ENCODE measurements at places on chromosomes 12 and 14.

DNA sequence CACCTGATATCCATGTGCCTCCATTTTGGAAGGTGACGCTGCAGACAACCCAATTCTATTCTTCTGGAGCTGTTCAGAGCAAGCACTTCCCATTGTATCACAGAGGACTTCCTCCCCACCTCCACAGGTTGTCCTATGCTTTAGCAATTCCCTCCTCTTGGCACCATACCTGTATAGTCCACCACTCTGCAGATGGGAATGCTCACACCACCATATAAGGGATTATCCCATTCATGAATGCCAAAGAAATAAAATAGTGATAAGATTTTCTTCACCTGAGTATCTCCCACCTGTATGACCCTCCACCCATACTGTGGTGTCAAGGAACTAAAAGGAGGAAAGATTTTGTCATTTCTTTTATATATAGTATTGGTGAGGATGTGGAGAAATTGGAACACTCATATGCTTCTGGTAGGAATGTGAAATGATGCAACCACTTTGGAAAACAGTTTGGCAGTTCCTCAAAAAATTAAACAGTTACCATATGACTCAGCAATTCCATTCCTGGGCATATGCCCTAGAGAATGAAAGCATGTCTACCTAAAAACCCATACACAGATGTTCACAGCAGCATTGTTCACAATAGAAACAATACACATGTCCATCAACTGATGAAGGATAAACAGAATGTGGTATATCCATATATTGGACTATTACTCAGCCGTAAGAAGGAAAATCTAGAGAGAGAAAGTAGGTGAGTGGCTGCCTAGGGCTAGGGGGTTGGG, 75.2 kb downstream of the FIGNL2 start:
- no peak for DNase-seq

DNA sequence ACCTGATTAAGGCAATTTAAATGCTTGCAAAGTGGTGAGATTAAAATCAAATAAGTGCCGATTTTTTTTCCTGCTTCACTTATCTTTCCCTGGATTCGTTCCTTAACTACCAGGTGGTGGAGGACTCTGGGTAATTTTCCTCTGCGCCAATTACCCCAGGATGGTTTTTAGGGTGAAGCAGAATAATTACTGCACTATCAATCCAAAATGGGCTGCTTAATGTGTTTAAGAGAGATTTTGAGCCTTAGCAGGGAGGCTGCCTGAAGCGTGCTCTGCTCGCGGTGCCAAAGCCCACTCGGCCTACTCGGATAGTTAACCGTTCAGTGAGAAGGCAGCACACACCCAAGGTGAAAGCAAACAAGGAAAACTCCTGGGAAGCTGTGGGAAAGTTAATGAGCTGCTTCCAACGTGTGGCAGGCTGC, 274.9 kb upstream of the LMO3 start:
- no peak for DNase-seq

DNA sequence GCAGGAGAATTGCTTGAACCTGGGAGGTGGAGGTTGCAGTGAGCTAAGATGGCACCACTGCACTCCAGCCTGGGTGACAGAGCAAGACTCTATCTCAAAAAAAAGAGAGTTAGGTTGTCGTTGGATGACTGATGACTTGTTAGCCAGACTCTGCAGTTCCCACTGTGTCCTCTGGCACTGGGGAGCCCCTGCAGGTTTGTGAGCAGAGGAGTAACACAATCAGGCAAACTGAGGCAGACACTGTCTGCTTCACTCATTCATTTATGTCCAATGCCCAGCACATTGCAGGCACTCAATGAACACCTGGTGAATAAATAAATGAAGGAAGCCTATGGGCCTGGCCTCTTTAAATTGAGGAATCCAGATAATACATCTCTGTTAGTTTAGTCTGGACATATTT, 41.2 kb upstream of the BCL11B start:
- DNase-seq = no peak

- peak; percentile 30 for DNase-seq
Measured at GRCh38 chr14:25048170-25049016, 1.6 kb downstream of the STXBP6 start.

DNA sequence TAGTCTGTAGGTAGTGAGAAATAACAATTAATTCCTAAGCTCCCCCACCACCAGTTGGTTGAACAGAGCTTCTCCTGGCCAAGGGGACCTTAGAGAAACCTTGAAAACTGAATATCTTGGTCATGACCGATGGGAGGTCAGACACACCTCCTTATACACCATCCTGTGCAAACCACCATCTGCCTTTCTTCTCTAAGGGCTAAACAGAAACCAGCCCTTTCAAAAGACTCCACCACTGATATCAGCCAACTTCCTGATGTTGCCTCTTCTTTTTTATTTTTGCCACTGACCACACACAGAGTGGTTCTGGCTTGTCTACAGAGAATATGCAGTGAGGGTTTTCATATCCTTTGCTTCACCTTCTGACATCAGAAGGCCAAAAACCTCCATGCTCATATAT, 977.7 kb upstream of the SEL1L start:
- no peak for DNase-seq

DNA sequence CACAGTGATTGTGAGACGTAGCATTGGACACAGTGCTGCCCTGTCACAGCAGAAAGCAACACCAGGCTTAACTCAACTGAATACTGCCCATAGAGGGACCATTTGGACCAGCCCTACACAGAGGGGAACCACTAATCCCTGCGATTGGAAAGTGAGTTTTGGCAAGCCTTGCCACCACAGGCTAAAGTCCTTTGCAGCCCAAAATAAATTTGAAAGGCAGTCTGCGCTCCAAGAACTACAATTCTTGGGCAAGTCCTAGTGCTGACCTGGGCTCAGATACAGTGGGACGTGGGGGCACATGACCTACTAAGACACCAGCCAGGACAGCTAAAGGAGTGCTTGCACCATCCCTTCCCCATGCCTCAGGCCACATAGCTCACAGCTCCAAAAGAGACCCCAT, 331.4 kb upstream of the GARIN2 start:
- DNase-seq = no peak

DNA sequence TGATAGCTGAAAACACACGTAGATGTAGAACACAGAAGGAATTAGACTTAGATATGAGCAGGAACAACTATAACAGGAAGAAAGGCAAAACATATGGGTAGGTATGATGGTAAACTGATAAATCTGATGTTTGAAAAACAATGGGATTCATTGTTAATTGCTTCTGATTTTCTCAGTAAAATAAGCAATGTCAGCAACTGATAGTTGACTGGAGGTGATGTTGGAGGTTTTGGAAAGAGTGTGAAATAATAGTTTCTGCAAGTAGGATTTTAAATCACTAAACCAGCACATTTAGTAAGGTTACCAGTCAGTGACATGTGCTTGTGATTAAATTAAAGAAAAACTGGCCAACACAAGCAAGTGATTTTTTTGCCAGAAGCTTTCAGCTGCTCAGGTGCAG, 123.0 kb upstream of the CPNE8 start:
- no peak for DNase-seq

GRCh38 chr12:132311201-132311915, 18.0 kb downstream of the GALNT9 start:
- DNase-seq = no peak

DNA sequence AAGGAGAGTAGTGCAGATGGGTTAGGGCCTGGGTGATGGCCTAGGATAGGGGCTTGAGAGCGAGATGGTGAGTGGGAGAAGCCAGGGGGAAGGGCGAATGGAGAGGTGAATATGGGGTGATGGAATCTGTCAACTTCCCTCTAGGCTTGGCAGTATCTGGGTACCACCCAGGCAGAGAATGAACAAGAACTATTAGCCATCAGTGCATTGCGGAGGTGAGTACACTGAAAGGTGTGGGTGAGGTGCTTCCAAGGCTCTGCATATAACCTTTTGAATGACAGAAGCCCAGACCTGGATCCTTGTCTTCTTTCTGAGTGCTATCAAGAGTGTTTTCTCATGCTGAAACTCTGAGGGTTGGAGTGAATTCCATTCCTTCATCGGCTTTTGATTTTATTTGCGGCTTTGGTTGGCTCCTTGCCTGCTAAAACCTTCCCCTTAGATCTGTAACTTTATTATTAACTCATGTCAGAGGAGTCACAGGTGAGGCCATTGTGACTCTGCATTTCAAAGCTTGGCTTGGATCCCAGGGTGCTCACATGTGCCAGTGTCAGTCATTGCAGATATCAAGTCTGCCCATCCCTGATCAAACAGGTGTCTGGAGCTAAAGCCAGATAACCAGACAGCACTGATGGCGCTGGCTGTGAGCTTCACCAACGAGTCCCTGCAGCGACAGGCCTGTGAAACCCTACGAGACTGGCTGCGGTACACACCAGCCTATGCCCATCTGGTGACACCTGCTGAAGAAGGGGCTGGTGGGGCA, 18.6 kb downstream of the PEX5 start:
- no peak for DNase-seq

- no peak for DNase-seq
Measured at GRCh38 chr12:107179871-107180270, 86.5 kb upstream of the CRY1 start.

DNA sequence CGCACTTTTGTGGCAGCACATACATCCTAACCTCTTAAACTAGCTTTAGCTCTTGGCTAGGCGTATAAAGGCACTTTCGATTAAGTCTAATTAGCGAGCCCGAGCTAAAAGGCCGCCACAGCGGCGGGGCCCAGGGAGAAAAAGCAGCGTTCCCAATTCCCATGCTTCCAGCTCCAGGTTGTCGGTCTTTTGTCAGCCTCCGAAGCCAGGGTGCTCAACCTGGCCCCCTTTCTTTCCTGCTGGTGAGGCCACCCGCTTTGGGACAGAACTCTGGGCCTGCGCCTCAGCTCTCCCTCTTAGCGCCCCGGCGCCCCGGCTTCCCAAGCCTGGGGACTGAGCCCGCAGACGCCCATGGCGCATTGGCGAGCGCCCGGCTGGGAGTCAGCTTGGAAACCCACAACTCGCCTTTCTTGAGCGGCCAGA, 33.3 kb upstream of the TBX5 start:
- no peak for DNase-seq

DNA sequence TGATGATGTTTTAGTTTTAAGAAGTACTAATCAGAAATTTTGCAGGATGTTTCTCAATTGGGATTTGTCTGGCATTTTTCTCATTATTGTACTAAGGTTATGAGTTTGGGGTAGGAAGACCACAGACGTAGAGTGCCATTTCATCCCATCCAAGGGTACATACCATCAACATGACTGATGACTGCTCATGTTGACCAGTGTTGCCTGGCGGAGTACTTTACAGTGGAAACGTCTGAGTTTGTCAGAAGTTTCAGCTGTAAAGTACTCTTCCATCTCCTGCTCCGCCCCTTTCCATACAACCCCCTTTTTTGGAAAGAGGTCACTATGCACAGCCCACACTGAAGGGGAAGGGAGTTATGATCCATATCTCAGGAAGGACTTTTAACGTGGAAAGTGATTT, 74.2 kb downstream of the RCOR1 start:
- no peak for DNase-seq

GRCh38 chr14:103122947-103123633, at the start of gene TNFAIP2:
Gene TNFAIP2, plus strand, starts transcription at chr14:103123461. Its CDS starts 2,997 bp downstream, at chr14:103126458.
- DNase-seq = no peak

DNA sequence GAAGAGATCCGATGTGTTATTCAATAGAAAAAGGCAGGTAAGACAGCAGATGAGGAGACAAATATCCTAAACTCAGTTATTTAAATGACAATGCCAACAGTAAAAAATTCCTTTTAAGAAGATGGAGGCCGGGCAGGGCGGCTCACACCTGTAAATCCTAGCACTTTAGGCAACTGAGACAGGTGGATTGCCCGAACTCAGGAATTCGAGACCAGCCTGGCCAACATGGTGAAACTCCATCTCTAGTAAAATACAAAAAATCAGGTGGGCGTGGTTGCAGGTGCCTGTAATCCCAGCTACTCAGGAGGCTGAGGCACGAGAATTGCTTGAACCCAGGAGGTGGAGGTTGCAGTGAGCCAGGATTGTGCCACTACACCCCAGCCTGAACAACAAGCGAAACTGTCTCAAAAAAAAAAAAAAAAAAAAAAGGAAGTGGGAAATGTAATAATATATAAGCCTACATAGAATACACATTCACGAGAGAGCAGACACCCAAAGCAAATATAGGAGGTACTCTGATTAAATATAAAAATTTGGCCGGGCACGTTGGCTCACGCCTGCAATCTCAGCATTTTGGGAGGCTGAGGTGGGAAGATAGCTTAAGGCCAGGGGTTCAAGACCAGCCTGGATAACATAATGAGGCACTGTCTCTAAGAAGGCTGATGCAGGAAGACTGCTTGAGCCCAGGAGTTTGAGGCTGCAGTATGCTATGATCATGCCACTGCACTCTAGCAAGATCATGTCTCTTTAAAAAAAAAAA, 19.0 kb downstream of the CORO1C start:
- DNase-seq = no peak

DNA sequence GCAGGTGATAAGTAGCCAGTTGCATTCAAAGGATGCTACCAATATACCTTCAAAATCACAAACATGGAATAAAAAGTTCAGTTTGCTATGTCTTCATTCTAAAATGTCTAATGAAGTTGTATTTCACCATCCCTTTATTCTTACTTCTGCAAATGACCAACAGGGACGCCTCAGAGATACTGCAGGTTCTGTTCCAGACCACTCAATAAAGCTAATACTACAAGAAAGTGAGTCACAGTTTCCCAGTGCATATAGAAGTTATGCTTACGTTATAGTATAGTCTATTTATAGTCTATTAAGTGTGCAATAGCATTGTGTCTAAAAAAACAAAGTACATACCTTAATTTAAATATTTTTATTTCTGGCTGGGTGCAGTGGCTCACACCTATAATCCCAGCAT, 29.3 kb upstream of the EIF5 start:
- no peak for DNase-seq

GRCh38 chr14:75443203-75443969, 15.6 kb downstream of the JDP2 start:
- DNase-seq = no peak

DNA sequence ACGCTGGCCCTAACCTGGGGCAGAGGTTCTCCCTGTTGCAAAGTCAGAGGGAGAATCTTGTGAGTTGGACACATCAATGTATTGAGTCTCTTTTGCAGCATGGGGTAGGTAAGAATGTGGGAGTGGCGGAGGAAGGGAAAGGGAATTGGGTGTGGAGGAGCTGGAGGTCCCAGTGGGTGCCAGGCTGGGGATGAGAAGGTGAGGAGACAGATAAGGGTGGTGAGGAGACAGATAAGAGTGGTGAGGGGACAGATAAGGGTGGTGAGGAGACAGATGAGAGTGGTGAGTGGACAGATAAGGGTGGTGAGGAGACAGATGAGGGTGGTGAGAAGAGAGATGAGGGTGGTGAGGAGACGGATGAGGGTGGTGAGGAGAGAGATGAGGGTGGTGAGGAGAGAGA, 72.9 kb upstream of the SFSWAP start:
- DNase-seq = peak; percentile 24

- DNase-seq = no peak
Measured at GRCh38 chr12:6850796-6851152, 312 bp downstream of the CDCA3 start.

DNA sequence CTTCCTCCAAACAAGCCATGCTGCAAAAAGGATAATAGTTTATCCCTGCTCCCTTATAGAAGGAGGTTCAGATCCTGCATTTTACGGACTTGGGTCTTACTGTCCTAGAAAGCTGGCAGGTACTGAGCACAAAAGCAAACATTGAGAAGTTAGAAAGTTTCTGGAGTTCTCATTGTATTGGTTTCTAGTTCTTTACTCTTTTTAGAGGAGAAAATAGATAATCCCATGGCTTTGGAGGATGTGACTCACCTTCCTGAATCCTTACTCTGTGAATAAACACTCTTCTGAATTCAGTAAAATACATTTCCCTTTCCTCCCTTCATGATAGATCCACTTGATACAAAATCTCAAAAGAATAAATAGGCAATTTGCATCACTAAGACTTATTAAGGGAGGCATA, 188.9 kb downstream of the NPAS3 start:
- no peak for DNase-seq

- DNase-seq = no peak
Measured at GRCh38 chr14:33553706-33554278, 397.1 kb downstream of the EGLN3 start.

GRCh38 chr12:74488134-74488533, 49.5 kb upstream of the ATXN7L3B start:
- DNase-seq = no peak

Data from tibial artery (tissue), 4 donors.